Left lung (tissue), 14 donors: ENCODE measurements at places on chromosomes 13 and 19. TPM values are rescaled to one million over a fixed set of nuclear protein-coding genes. Genes with fewer than 3 reads are reported as not detected.

The PLEKHG2 gene
- 91.3 TPM for polyA plus RNA-seq

The SELENOV gene
- 0.39 TPM for polyA plus RNA-seq

The CCDC8 gene
- 50.2 TPM for polyA plus RNA-seq

The MYO16 gene
- polyA plus RNA-seq, result 1.1 TPM

The PALM gene
- 40.3 TPM for polyA plus RNA-seq

The HIPK4 gene
- 0.35 TPM for polyA plus RNA-seq
